Adipose tissue (tissue), 3 donors: ENCODE measurements at places on chromosomes 3 and 15. TPM values are rescaled to one million over a fixed set of nuclear protein-coding genes. Genes with fewer than 3 reads are reported as not detected.

Gene IL20RB
- 1.9 TPM for polyA plus RNA-seq

Gene TGFBR2
- 125 TPM for polyA plus RNA-seq

Gene CNTN4
- polyA plus RNA-seq: 1.0 TPM

Gene CXCR6
- polyA plus RNA-seq: 0.22 TPM

Gene CCNL1
- polyA plus RNA-seq: 118 TPM

Gene LYZL4
- not detected for polyA plus RNA-seq

Gene CLDN18
- polyA plus RNA-seq: 0.38 TPM

Gene CFAP92
- 0.16 TPM for polyA plus RNA-seq

Gene PHLDB2
- polyA plus RNA-seq: 7.9 TPM

Gene TMEM212
- not detected for polyA plus RNA-seq

Gene SI
- 0.12 TPM for polyA plus RNA-seq

Gene MAP1A
- polyA plus RNA-seq: 5.4 TPM

Gene MFSD1
- polyA plus RNA-seq: 35.5 TPM

Gene SLC28A1
- 0.02 TPM for polyA plus RNA-seq

Gene ACP3
- polyA plus RNA-seq: 2.5 TPM

Gene SOX14
- not detected for polyA plus RNA-seq

Gene CISH
- 36.2 TPM for polyA plus RNA-seq

Gene ZNF80
- polyA plus RNA-seq: not detected

Gene LRRC31
- polyA plus RNA-seq: not detected

Gene GRAMD2A
- 0.09 TPM for polyA plus RNA-seq

Gene AKAP13
- 49.0 TPM for polyA plus RNA-seq

Gene CD200R1
- 0.18 TPM for polyA plus RNA-seq

Gene CAND2
- 2.0 TPM for polyA plus RNA-seq

Gene SLCO3A1
- polyA plus RNA-seq: 17.9 TPM

Gene SNTN
- 0.06 TPM for polyA plus RNA-seq

Gene CTXN2
- polyA plus RNA-seq: not detected

Gene NR1I2
- polyA plus RNA-seq: not detected

Gene GNAT1
- not detected for polyA plus RNA-seq

Gene FSTL1
- polyA plus RNA-seq: 153 TPM

Gene SCAMP2
- 34.8 TPM for polyA plus RNA-seq

Gene EFCAB12
- 0.45 TPM for polyA plus RNA-seq

Gene FETUB
- not detected for polyA plus RNA-seq

Gene GPR160
- polyA plus RNA-seq: 11.0 TPM

Gene IL16
- polyA plus RNA-seq: 12.6 TPM

Gene ZFYVE19
- 13.3 TPM for polyA plus RNA-seq

Gene SNX1
- polyA plus RNA-seq: 35.6 TPM

Gene MELTF
- 9.7 TPM for polyA plus RNA-seq

Gene OXTR
- polyA plus RNA-seq: 0.03 TPM

Gene CDHR4
- not detected for polyA plus RNA-seq

Gene SH2D7
- polyA plus RNA-seq: not detected

Gene PCYT1A
- 32.3 TPM for polyA plus RNA-seq

Gene AHSG
- polyA plus RNA-seq: not detected

Gene ISL2
- 0.07 TPM for polyA plus RNA-seq

Gene PIF1
- polyA plus RNA-seq: 0.79 TPM

Gene GOLGA8T
- 0.73 TPM for polyA plus RNA-seq

Gene ECE2
- not detected for polyA plus RNA-seq

Gene RHOV
- polyA plus RNA-seq: not detected

Gene ZNF35
- 5.5 TPM for polyA plus RNA-seq

Gene DHX30
- polyA plus RNA-seq: 24.6 TPM

Gene HESX1
- polyA plus RNA-seq: 0.56 TPM

Gene GNL3
- polyA plus RNA-seq: 87.4 TPM
